ENCODE measurements at places on chromosomes 4 and X. TPM values are rescaled to one million over a fixed set of nuclear protein-coding genes. Genes with fewer than 3 reads are reported as not detected.

ADH1C gene
- total RNA-seq = 0.48 TPM

DNA sequence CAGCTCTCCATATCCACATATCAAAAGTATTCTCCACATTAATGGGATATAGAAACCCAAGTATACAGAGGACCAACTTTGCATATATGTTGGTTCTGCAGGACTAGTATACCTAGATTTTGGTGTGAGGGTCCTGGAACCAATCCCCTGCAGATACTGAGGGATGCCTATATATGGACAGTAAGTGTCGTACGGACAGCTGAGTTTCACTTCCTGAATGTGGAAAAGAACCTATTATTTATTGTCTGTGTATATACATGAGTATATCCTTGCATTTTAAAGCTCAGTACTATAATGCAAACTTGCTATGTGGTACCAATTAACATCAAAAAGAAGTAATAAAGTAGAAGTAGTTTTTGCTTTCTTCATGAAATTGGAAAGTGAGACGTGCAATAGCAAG is 101.9 kb downstream of the FBXW7 start:
- DNase-seq = no peak

DNA sequence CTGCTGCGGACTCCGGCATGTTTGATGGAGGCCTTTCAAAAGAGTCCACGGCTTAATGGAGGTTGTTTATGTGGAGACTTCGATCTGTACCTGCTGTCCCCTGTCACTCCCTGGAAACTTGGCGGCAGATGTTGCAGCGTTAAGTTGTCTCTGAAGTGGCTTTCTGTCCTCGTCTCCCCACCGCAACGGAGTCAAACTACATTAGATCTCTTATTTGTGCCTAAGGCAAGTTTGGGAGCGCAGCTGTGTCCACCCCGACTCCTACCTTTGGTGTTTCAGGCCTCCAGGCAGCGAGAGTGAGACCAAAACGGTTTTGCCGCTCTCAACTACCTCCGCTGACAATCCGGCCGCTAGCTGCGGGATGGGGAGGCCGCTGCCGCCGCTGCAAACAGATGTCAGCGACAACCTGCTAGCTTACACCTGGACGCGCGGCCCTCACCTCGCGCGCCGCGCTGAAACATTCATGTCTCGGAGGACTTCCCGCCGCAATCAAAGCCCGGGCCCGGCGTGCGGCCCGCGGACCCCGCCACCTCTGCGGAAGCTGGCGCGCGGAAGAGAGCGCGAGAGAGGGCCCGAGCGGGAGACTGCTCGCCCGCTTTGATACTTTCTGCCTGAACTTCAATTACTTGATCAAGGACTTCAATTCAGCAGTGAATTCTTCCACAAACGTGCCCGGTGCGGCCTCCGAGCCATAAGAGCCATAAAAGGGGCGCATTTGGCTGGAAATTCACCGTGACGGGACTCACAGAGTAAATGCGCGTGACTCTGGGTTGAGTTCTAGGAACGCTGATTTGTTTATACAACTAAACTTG is 108.4 kb downstream of the ANTXR2 start:
- DNase-seq = peak; percentile 21

- no peak for DNase-seq
Measured at GRCh38 chr4:173185847-173186510, 17.4 kb downstream of the GALNT7 start.

CLNK gene
- total RNA-seq = not detected

- no peak for DNase-seq
Measured at GRCh38 chr4:142566777-142567176, 279.3 kb downstream of the INPP4B start.

MAGEA11 gene
- 23.4 TPM for total RNA-seq

GRCh38 chr4:58499182-58499581 is 1389.0 kb upstream of the IGFBP7 start:
- DNase-seq = no peak

DNA sequence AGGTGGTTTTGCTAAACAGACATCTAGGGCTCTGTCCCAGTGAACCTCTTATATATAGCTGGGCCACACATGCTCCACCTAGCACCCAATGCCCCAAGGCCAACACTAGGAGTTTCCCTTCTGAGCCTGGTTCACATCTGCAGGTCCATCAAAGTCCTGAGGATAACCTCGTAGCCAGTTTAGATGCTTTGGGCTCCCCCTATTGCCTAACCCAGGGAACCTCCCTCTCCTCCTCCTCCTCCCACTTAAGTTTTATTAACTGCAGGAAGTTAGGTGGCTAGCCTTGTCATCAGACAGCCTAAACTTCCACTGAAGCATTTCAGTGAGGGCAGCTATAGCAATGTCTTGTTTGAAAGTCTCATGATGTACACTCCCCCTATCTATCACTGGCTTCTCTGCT is 88.0 kb downstream of the GUCY2F start:
- DNase-seq = no peak

- DNase-seq = no peak
Measured at GRCh38 chr4:134343656-134344055, 142.1 kb upstream of the PABPC4L start.

NIPAL1 gene
- total RNA-seq = 1.5 TPM

RGN gene
- 0.10 TPM for total RNA-seq

GPR119 gene
- total RNA-seq = not detected

- DNase-seq = no peak
Measured at GRCh38 chr4:125319311-125319710, 4.6 kb downstream of the FAT4 start.

- no peak for DNase-seq
Measured at GRCh38 chr4:121165206-121165605, 1.1 kb upstream of the TNIP3 start.

OR13H1 gene
- not detected for total RNA-seq

GRCh38 chr4:157271166-157271869 is 50.8 kb downstream of the GRIA2 start:
- DNase-seq = peak; percentile 47
